NCI-H345 (cell line): ENCODE measurements at places on chromosomes 3 and 15.

- DNase-seq, result no peak
Observed at GRCh38 chr3:11238880-11239279, 33.3 kb upstream of the ATG7 start.

DNA sequence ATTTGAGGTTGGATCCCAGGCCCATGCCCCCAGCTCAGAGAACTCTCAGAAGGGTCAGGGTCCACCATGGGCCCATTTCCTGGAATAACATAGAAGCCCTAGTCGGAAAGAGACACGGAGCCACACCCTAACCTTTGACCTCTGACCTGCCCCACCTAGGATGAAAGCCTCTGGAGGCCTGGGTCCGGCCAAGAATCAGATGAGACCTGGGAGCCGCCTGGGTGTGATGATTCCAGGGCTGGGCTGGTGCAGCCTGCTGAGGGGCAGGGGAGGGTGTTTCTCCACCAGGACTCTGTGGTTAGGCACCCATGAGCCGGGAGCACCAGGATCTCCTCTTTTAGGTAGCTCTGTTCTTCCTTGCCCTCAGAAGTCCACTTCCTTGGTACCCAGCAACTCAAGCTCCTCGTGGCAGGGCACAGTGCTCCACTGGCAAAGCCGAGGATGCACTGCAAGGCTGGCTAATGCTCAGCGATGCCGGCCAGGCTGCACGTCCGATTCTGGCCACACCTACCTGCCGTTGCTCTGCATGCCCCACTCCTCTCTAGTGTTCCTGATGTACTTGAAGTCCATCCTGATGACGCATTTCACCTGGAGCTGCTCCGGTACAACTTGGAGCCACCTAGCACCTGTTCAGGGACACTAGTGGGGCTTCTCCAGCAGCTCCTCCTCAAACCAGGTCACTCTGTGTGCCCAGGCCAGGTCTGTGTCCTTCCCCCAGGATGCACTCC is 57.4 kb downstream of the ZNF445 start:
- no peak for DNase-seq

DNA sequence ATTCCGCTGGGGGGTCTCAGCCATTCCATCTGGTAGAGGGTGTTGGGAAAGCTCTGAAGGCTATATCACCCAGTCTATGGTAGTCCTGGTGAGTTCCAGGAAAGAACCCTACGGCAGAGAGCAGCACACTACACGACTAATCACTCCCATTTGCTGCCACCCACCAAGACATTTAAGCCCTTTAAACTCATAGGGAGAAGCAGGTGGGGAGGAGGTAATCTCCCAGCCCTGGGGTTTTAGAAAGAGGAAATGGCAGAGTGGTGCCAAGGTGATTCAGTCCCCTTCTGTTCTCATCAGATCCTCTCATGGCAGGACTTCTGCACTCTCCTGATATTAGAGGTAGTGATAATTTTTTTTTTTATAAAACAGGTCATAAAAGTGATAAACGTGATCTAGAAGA is 10.6 kb upstream of the VWA5B2 start:
- no peak for DNase-seq

GRCh38 chr15:89543389-89543788 is 31.9 kb upstream of the TICRR start:
- DNase-seq, result no peak

DNA sequence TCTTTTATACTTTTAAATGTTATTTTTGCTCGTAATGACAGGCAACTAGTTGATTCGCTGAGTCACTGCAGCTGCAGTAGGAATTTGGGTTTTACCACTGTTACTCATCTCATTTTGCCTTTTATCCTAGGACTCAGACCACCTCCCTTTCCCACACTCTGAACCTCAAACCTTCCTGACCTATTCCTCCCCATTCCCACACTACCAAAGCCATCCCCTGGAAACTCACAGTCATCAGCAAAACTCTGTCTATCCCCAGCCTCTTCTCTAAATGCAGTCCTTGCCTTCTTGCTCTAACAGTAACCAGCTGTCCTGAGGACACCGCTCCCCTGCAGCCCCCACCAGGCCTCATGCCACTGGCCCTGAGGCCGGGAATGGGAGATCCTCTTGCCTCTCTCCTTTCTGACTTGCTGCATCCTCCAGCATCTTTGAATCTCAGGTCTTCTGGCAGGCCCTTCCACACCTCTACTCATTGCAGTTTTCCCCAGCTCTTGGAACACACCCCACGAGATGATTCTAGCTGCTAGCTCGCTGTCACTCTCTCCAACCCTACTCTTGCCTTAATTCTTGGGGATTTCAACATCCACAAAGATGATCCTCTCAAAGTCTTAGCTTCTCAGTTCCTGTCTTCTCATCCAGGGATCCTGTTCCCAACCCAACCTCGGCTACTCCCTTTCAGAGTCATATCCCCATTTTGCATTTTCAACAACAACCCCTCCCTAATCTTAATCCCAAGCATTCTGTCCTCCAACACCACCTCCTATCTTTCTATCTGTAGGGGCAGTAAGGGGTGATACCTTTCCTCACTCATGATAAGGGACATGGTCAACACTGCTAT is 55.9 kb upstream of the C3orf80 start:
- no peak for DNase-seq

DNA sequence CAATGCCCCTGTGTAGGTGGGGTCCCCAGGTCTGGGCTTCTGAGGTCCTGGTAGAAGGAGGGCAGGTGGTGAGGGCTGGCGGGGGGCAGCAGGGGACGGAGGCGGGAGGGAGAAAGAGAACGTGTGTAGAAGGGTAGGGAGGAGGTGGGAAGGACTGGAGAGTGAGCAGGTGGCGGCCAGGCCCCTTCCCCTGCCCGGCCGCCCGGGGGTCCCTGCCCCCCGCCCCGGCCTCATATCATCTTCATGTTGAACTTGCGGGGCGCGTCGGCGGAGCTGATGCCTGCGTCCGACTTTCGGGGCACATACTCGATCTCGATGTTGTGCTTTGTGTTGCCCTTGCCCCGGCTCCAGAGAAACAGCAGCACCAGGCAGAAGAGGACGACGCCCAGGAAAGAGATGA is 18.9 kb downstream of the LINGO1 start:
- no peak for DNase-seq

- DNase-seq, result no peak
Observed at GRCh38 chr15:90912770-90913075, 9.6 kb downstream of the MAN2A2 start.

DNA sequence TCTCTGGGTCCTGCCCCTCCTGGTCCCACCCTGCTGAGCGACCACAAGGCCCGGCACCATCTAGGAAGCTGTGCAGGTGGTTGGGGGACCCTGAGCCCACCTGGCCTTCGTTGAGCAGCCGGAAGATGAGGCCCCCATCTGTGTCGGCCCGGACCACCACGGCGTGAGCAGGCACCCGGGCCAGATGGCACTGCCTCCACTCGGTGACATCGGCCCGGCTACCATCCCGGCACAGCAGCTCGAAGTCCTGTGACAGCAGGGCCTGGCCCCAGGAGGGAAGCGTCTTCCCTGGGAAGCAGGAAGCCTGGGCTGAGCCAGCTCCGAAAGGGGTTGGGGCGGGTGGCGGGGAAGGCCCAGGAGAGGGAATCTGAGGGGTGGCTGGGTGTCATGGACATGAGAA is 12.6 kb downstream of the MELTF start:
- no peak for DNase-seq

DNA sequence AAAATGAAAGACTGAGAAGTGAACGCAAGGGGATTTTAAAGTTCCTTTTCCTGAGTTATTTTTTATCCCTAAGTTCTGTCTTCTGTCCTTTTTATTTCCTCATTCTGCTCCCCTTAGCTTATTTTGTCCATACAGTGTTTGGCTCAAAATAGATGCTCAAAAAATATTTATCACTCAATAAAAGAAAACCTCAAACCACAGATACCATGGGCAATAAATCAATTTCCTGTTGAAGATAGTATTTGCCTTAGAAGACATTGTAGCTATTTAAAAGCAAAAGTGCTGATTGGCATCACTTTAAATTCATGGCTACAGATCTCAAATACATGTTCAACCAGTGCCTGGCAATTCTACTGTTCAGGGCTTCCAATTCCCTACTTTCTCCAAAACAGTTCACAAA is 316.5 kb upstream of the ADAMTS9 start:
- DNase-seq, result no peak

DNA sequence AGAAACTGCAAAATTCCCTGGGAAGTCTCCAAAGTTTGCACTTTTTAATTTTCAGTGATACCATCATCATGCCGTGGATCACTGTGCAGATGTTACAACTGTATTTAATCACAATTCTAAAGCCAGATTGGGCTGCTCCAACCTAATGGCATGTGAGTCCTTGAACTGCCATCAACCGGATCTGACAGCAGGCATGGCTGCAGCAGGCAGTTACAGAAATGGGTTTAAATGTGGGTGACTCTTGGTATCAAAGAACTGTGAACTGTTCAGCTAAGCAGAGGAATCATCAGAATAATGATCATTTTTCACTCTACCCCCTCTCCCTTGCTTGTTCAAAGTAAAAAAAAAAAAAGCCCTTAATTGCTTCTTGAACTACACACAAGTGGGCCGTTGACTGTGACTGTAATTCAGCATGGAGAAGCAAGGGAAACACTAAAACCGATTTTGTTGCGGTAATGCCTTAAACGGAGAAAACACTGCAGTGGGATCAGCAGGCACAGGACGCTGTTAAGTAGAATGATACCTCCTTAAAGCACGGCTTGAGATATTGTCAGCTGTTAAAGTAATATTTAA is 152.4 kb downstream of the RORA start:
- no peak for DNase-seq
